Activated CD4-positive, CD25-positive, alpha-beta regulatory T cell treated with anti-CD3 and anti-CD28 coated beads, Interleukin-2, amount 50 U/mL, for 16 hours (primary cell): ENCODE measurements at places on chromosomes 6 and 20.

GRCh38 chr6:21791581-21791980 lies 198.0 kb downstream of the SOX4 start:
- no peak for DNase-seq

DNA sequence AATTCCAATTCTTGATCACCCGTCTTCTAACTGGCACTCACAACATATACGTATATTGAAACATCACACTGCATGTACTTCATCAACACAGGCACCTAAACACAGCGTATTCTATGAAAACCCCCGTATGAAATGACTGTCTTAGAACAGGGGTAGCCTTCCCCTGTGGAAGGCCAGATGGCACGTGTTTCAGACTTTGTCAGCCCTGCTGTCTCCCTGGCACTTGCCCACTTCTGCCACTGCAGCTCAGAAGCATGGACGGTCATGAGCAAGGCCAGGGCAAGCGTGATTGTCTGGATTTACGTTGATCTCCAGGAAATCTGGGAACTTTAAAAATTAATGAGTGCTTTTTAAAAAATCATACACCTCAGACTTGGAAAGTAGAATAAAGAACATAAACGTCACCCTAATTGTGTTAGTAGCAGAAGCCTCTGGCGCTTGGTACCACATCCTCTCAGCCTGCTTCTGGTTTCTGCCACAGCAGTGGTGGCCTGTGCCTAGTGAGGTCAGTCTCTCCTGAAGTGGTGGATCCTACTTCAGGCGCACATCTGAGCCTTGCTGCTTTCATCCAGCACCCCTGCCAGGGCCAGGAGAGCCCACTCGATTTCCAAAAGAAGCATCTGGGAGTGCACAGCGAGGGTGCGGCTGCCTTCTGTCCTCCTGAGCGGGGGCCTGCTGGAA lies 18.3 kb downstream of the PDE10A start:
- no peak for DNase-seq

- DNase-seq: no peak
Observed at GRCh38 chr6:29845405-29846006, 17.9 kb downstream of the HLA-G start.

- no peak for DNase-seq
Observed at GRCh38 chr20:15439551-15439950, 1102.1 kb upstream of the FLRT3 start.

GRCh38 chr6:100084316-100084990 lies 90.4 kb upstream of the MCHR2 start:
- DNase-seq: no peak

GRCh38 chr6:31128093-31128676 lies 7.9 kb upstream of the CDSN start:
- peak; percentile 51 for DNase-seq

DNA sequence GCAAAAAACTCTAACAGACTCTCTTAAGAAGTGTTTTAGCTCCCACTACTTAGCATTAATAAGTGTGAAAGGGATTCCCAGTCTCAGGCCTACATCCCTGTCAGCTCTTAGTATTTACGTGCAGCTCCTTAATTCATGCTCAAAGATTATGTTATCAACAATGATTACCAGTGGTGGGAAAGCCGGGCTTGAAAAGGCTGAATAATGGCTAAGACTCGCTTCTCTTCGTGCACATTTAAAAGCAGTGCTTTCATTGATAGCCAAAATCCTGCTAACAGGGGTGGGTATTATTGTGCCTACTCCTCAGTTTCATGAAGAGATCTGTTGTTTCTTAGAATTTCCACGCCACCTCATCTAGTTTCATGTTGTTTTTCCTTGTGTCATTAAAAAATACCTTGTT lies 518.8 kb downstream of the GRIK2 start:
- DNase-seq: no peak
